ENCODE measurements at places on chromosomes 7 and 10.

- no peak for DNase-seq
Measured at GRCh38 chr10:126239844-126240243, 148.4 kb downstream of the ADAM12 start.

DNA sequence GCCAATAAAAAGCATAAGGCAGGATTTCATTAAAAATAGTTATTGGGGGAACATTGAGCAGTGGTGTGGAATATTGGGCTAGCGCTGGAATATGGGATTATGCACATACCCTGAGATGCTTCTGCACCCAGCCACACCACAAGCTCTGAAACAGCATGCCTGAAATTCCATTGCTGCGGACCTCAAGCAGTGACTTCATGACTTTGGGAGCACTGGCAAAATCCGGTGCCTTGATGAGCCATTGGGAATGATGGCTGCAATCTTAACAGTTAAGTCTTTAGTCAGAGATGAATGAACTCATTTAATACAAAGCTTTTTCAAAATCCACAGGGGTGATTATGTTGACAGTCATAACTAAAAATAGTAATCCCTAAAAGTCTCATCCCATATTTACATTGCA lies 274.7 kb upstream of the MTPN start:
- no peak for DNase-seq

GRCh38 chr10:17859492-17860156 lies 50.5 kb downstream of the MRC1 start:
- DNase-seq, result no peak

- DNase-seq, result no peak
Measured at GRCh38 chr10:63608511-63608910, 87.3 kb downstream of the REEP3 start.

DNA sequence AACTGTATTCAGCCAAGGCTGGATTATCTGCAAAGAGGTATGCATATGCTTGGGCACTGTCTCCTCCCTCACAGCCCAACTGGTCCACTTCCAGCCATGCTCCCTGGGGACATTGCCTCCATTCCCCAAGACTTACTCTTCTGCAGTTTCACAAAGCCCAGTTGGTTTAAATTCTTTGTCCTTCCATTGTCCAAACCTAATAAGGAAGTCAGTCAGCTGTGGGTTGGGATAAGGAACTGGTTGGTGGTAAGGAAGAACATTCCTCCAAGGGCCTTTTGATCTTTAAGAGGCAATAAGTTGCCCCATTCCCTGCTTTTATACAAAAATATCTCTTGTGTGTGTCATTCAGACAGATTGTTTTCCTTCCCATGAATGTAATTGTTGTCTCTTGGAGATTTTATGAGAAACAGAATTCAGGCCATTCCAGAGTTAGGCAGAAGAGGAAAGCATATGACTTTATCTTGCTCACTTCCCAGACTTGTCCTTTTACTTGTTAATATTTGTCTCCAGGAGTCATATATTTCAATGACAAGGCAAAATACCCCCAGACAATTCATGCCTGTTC lies 673.7 kb downstream of the SUGCT start:
- DNase-seq, result peak; percentile 99

GRCh38 chr10:6788731-6789130 lies 208.7 kb upstream of the PRKCQ start:
- DNase-seq, result no peak

- no peak for DNase-seq
Measured at GRCh38 chr10:83545901-83546391, 593.4 kb upstream of the GHITM start.

Data from fibroblast of skin of left quadriceps (primary cell).